CD4-positive, alpha-beta T cell treated with Interleukin-17A for 1 hour (primary cell): ENCODE measurements at places on chromosomes 16 and 17.

- DNase-seq = peak; percentile 61
These were observed 561 bp downstream of the ZNF423 start for GRCh38 chr16:49855280-49855821.

DNA sequence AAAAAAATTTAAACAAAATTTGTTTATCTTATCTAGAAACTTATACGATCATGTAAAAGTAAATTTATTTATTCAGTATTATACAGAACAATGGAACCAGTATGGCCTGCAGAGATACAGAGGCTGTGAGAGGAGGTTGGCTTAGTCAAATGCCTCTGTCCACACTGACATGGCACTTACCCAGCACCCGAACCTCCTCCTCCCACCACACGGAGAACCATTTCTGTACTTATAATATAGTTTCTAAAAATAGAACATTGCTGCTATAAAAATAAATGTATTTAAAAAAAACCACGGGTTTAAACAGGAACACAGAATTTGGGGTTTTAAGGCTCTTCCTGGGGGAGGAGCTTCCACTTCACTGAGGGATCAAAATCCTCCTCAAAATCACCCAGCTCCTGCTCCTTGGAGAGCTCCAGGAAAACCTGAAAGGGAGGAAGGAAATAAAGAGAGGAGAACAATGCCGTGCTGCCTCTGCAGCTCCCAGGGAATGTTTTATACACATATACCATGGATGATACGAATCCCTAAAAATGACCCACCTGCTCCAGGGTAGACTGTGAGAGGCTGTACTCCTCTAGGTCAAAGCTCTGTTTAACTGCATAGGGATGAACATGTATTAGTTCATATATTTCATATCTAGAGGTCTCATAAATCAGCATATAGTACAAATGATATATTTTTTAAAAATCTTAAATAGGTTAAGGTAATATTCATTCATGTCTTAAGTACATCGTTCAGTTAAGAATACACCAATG lies 87.3 kb downstream of the ABCA8 start:
- DNase-seq = no peak

DNA sequence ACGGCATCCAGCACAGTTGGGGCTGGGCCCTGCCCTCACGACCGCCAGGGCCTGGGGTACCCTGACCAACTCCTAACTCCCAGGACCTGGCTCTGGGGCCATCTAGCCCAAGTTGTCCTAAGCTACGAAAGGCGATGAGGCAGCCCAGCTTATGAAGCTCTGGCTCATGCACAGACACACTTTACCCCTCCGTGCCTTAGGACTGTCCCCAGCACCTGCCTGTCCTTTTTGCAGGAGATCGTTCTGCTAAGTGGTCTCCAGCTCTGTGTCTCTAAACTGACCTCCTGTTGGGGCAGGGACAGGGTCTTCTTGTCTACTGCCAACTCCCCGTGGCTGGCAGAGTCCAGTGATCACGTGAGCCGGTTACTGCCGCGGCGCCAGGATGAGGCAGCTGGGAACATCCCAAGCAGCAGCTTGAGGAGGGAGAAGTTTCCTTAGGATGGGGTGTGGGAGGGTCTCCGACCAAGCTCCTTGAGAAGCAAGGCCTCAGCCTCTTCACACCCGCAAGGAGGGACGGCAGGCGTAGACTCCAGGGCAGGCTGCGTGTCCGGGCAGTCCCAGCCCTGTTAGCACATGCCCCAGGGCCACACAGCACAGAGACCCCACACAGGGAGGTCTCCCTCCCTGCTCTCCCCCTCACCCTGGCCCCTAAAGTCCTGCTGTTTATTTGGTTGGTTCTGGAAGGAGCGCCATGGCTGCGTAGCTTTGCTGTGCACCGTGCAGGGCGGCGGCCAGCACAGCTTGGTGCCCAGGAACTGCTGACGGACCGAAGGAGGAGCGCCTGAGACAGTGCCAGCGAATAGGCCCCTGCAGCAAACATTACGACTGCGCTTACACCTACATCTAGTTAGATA lies 16.4 kb upstream of the METRNL start:
- no peak for DNase-seq

DNA sequence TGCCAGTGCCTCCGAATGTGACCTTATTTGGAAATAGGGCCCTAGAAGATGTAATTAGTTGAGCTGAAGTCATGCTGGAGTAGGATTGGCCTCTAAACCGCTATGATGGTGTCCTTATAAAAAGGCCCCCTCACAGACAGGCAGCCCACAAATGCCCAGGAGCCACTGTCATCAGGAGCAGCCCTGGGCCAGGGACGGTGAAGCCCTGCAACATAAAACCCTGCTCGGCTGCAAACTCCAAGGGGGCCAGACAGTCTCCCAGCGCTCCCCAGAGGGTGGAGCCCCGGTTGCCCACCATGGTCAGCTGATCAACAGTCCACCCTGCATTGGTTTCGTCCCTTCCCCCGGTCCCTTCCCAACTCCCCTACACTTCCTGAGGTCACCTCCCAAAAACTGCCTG lies 351.7 kb downstream of the FOXL1 start:
- no peak for DNase-seq

DNA sequence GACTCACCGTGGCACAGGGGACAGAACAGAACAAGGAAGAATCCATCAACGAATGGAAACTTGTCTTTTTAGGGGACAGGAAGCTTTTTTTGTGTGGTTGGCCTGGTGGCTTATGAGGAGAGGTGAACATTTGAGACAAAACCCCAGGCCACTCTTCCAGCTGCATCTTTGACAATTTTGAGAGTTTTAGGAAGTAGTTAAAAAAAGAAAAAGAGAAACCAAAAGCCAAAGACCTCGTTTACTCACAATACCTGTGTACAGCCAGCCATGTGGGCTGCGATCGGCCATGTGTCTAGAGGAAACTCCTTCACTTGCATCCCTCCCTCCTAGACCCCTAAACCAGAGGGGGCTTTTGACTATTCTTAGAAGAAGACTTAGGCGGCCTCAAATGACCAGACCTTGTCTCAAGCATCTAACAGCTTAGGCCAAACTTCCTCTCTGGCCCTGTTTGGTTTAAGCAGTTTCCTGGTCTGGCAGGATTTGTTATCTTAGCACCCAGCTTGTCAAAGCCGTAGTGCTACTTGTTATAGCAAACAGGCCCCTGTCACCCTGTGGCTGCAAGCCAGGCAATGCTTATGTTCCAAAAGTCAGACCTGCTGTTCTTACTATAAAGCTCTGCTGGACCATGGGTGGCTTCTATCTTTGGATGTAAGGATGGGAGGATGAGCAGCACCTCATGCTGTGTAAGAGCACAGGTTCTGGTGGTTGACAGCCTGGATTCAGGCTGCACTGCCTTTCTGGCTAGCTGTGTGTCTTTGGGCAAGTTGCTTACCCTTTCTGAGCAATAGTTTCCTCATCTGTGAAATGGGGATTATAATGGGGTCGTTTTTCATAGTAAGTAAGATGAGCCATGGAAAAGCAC lies 17.7 kb downstream of the KSR1 start:
- peak; percentile 85 for DNase-seq

GRCh38 chr16:88910284-88911135 lies 44.0 kb upstream of the PABPN1L start:
- no peak for DNase-seq

DNA sequence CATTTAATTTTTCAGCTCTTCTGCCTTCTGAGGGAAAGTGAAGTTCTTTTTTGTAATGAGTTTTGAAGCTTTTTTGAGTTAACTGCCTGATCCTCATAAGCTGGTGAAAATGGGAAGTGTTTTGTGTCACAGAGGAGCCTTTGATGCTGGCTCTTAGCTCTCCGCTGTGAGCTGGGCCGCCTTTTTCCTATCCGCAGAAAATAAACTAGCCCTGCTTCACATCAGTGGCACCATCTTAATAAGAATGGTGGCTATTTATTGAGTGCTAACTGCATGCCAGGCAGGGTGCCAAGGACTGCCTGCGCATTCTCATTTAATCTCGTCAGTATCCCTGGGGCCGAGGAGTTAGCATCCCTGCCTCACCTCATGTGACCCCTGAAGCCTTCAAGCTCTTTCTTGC lies 309.0 kb downstream of the CPPED1 start:
- no peak for DNase-seq

DNA sequence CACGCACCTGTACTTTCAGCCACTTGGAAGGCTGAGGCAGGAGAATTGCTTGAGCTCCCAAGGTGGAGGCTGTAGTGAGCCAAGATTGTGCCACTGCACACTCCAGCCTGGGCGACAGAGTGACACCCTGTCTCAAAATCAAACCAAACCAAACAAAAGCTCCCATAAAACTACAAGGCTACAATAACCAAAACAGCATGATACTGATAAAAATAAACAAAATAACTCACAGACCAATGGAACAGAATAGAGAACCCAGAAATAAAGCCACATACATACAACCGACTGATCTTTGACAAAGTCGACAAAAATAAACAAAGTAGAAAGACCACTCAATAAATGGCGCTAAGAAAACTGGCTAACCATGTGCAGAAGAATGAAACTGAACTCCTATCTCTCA lies 37.2 kb downstream of the BRD7 start:
- no peak for DNase-seq

- DNase-seq = no peak
These were observed 534.4 kb upstream of the CDH5 start for GRCh38 chr16:65831903-65832666.

- DNase-seq = no peak
These were observed 206.1 kb downstream of the KCNJ2 start for GRCh38 chr17:70375406-70375805.

DNA sequence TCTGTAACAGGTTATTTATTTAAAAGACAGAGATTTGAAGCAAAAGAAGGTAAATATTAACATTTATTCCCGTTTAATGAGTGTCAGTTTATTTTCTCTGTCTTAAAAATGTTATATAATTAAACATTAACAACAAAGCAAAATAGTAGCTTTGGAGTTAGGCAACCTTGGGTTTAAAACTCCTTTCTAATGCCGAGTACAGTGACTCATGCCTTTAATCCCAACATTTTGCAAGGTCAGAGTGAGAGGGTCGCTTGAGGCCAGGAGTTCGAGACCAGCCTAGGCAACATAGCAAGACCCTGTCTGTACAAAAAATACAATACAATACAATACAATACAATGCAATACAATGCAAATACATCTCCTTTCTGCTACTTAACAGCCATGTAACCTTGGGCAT lies 128.7 kb downstream of the CHD9 start:
- no peak for DNase-seq
